ENCODE measurements at places on chromosomes 3 and 15.

GRCh38 chr3:10680796-10681195 is 135.2 kb upstream of the SLC6A11 start:
- no peak for DNase-seq

GRCh38 chr3:129966876-129967275 is 7.6 kb upstream of the TRH start:
- no peak for DNase-seq

DNA sequence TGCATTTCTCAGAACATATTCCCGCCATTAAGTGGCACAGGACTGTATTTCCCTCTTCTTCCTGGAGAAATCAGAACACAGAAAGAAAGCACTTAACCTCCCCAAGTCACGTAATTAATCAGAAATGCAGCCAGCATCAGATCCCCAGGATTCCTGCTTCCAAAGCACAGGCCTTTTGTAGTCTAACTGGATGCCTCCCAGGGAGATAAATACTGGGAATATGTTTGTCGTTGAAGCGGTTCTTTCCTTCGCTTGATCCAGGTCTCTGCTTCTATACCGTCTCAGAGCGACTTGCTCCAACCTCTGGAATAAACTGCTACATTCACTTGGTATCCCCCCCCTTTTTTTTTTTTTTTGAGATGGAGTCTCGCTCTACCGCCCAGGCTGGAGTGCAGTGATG is 198.6 kb downstream of the KBTBD8 start:
- no peak for DNase-seq

DNA sequence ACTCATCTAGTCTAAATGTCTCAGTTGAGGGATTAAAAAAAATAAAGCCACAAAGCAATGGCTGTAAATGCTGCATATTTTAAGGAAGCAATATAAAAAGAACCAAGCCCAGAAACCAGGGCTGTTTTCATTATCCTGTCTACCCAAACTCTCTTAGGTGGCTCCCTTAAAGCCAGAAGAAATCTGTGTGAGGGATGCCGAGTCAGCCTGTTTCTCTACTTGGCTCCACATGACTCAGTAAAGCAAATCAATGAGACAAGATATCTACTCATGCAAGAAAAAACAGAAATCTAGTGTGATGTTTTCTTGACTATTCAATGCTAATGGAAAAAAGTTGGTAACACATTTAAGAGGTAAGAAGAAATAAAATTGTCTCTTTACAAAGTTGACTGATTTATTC is 296.2 kb downstream of the ZBTB20 start:
- DNase-seq = no peak

GRCh38 chr3:111252779-111253178 is 181.2 kb downstream of the NECTIN3 start:
- DNase-seq = no peak

DNA sequence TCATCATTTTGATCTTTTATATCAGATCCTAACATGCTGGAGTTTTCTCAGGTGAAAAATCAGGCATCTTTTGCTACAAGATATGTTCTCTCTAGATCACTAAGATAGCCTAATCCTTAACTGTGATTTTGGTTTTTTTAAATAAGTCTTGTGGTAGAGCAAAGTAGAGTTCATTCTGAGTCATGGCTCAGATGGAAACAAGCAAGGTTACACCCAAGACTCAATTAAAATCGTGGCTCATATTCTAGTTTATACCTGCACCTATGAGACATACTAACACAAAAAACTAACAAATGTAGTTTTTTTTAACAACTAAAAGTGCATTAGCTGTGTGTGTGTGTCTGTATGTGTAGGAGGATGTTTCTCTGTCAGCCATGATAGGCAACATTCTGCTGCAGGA is 428.2 kb downstream of the NLGN1 start:
- DNase-seq = no peak

GRCh38 chr3:14369675-14370669 is 32.4 kb upstream of the SLC6A6 start:
- no peak for DNase-seq

Data from pulmonary artery endothelial cell (primary cell).